ENCODE measurements at places on chromosomes 3 and 15. TPM values are rescaled to one million over a fixed set of nuclear protein-coding genes. Genes with fewer than 3 reads are reported as not detected.

GRCh38 chr15:101068961-101069653 is 149.9 kb downstream of the LRRK1 start:
- DNase-seq, result no peak

GRCh38 chr15:77518458-77518857 is 97.8 kb downstream of the HMG20A start:
- DNase-seq, result no peak

- DNase-seq, result no peak
These were observed 197.4 kb downstream of the SLC9A9 start for GRCh38 chr3:143650827-143651226.

The CAPN7 gene
- polyA plus RNA-seq, result 12.9 TPM

DNA sequence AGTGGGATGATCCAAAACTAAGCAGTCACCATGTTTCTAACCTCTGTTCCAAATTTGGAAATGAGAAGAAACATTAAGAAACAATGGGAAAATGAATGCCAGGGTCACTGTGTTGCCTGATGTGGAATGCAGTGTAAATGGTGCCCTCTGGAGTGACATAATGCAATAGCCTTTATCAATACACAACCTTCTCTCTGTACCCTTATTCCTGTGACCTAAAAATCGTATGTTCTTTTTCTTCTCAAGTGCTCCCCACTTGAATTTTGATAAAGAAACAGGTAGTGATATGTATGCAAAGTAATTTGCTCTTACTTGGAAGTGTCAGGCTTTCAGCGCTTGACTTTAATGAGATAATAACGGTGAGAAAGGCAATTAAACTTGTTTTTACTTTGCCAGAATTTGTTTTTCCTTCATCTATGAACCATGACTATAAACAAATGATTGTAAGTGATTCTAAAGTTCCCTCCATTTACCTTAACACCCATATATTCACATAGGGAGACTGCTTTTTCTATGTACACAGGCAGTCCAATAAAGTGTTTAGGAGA is 145.8 kb upstream of the THRB start:
- DNase-seq, result peak; percentile 2

The CLDND1 gene
- polyA plus RNA-seq, result 73.8 TPM

DNA sequence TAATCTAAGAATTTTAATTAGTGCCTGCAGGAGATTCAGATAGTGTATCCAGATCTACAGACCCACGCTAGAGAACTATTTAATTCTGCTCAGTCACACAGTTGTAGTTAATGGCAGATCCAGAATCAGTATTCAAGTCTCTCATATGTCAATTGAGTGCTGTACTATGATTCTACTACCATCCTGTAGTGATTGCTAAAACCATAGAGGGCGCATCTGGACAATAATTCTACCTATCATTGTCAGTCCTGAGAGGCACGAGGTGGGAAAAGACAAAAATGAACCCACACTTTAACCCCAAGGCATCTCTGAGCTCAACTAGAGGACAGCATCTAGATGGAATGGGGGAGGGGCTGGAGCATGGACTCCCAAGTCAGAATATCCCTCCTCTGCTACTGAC is 22.7 kb downstream of the DHX36 start:
- no peak for DNase-seq

GRCh38 chr15:80567721-80568157 is 127.4 kb upstream of the ABHD17C start:
- peak; percentile 73 for DNase-seq

The SHC4 gene
- 0.74 TPM for polyA plus RNA-seq

DNA sequence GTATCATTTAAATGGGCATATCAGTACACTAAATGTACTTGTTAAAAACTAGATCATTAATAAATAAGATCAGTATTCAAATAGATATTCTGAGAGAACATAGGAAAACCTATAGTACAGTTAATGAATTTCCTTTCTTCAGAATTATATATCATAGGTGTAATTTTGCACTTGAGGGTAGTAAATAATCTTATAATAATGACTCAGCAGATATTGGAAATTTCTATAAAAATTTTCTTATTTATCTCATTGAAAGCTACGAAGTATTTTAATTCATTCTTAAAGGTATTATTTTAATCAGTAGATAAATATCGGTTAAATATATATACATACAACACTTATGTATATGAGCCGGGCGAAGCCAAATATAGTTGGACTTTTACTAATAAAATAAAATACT is 300.9 kb upstream of the SOX2 start:
- no peak for DNase-seq

DNA sequence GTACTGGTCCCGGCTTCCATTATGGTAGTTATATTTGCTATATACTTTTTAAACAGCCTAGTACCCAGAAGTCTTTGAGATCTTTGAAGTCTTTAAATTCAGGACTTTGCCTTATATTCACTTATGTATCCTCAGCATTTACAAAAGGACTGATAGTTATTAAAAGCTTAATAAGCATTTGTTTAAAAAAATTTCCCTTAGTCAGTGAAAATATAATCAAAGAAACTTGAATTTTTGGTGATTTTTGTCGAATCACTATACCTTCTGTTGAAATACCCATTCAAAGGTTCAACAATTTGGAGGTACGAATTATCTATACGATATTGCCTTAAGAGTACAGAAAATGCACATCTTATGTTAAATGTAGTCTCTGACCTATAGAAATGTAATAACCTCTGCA is 721.4 kb downstream of the NSUN3 start:
- DNase-seq, result no peak

- no peak for DNase-seq
These were observed 619 bp downstream of the EIF2AK4 start for GRCh38 chr15:39934397-39935071.

- no peak for DNase-seq
These were observed 506.8 kb downstream of the PDCD6IP start for GRCh38 chr3:34305266-34305665.

DNA sequence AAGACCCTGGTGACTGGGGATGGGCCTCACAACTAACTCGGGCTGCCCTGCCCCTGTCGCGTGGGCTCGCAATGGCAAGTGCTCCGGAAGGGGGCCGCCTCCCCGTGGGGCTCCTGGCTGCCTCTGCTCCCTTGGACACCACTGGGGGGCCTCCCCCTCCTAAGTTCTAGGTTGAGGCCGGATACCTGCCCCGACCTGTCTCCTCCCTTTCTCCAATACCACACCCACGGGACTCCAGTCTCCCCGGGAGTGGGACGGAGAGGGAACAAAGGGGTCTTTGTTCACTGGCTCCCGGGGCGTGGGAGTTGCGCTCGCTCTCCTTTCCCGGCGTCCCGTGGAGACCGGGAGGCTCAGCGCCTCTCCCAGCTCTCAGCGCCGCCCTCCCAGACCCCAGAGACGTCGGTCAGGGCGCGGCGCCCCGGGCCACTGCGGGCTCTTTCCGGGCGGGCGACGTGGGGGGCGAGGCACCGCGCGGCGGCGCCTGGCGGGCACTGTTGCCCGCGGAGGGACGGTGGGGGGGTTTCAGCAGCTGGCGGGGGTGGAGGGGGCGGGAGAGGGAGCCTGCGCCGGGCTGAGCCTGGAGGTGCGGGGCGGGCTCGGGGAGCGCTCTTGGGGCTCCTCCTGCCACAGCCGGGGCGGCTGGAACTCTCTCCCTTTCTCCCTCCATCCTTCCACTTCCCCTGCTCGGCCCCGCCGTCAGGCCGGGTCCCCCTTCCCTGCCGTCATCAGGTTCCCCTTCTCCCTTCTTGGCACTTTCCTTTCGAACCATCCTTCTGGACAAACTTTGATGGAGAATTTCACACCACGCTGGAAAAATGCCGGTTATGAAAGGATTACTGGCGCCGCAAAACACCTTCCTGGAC is at the start of gene KCNH8:
TSS of gene KCNH8 (plus strand) at position 606 of the 863 bp plus-strand sequence. CDS start at position 816, 210 bp downstream.
- no peak for DNase-seq

The CPLX3 gene
- not detected for polyA plus RNA-seq

GRCh38 chr3:45499529-45499928 is 95.0 kb upstream of the LIMD1 start:
- no peak for DNase-seq

DNA sequence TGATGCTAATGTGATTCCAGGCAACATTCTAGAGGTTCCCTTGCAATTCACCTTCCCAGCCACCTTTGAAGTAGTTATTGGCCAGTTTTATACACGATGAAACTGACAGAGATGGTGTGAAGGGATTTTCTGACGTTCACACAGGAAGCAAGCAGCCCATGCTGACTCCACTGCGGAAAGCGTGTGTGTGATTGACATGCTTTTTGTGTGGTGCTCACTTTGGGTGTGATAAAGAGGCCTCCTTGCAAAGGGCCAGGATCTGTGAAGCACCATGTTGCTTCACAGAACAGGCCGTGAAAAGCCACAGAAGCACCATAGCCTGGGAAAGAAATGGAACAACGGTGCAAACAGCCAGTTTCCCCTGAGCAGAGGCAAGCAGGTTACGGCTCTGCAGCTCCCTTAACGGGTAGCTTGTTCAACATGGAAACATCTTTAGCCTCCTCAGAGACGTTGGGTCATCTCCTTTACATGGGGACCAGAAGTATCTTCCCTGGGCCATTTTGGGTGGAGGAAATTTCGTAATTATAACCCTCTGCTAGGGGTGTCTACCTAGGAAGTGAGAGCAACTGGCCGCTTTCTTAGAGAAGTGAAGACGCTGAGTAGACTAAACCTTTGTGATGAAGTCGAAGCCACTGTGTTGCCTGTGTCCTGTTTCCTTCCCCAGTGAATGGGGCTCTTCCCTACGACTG is 108.5 kb downstream of the APBA2 start:
- DNase-seq, result no peak

The TGM5 gene
- polyA plus RNA-seq, result not detected

GRCh38 chr3:195729476-195730251 is 8.9 kb downstream of the MUC20 start:
- no peak for DNase-seq

DNA sequence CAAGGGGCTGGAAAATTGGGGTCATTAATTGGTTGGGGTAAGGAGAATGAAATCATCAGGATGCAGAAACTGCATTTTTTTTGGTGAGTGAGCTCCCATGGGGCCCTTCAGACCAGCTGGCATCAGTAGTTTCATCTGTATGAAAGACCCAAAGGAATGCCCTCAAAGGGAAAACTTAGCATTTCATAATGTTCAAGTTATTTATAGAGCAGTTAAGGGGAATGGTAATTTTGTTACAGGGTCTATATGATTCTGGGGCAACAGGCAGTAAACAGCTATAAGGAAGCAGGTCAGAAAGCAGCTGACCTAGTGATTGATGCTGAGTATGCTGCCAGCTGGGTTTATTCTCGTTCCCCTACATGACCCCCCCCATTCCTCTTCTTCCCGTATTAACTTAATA is 448.9 kb downstream of the OCA2 start:
- no peak for DNase-seq

- DNase-seq, result peak; percentile 31
These were observed 23.5 kb downstream of the DNAH1 start for GRCh38 chr3:52339612-52340011.

- DNase-seq, result no peak
These were observed 324.0 kb upstream of the ROPN1 start for GRCh38 chr3:124316034-124316287.

The TLNRD1 gene
- 5.2 TPM for polyA plus RNA-seq

All from BJ (cell line).